ENCODE measurements at places on chromosomes 4 and X. TPM values are rescaled to one million over a fixed set of nuclear protein-coding genes. Genes with fewer than 3 reads are reported as not detected.

CT45A1 gene
- not detected for total RNA-seq

SOX3 gene
- total RNA-seq, result not detected

DNA sequence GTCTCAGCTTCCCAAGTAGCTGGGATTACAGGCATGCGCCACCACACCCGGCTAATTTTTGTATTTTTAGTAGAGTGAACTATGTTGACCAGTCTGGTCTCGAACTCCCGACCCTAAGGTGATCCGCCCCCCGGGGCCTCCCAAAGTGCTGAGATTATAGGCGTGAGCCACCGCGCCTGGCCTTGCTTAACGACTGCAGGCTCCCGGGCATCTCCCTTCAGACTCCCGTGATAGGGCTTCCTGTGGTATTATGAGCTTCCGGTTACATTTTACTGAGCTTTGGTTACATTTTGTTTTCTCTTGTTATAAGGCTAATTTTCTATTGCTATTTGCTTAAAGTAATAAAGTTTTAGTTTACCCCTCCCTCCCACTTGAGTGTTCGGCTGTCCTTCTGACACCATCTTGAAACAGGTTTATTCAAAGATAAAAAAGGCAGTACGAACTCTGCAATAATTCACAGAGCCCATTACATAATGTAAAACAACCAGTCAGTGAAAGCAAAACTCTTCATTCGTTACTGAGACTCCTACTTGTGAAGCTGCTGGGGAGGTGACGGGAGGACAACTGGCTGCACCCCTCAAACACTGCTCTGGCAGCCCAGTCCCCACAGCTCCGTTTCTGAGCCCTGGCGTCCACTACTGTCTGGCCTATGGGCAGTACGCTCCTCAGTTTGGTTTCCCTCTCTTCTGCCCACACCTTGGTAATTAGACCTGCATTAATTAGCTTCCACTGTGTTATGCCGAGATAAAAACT lies 795.7 kb upstream of the SLIT2 start:
- no peak for DNase-seq

GRCh38 chr4:145734576-145735346 lies 54.8 kb downstream of the C4orf51 start:
- DNase-seq, result peak; percentile 66

- peak; percentile 60 for DNase-seq
Measured at GRCh38 chr4:2043396-2044118, 15.6 kb upstream of the NAT8L start.

GRCh38 chrX:120147537-120147936 lies 10.9 kb upstream of the RHOXF2 start:
- DNase-seq, result no peak

Data from upper lobe of right lung (tissue), 1 donor.